ENCODE measurements at places on chromosomes 2 and 18.
A peak's percentile ranks its signal among the peaks of the same experiment; 100 is the strongest.

DNA sequence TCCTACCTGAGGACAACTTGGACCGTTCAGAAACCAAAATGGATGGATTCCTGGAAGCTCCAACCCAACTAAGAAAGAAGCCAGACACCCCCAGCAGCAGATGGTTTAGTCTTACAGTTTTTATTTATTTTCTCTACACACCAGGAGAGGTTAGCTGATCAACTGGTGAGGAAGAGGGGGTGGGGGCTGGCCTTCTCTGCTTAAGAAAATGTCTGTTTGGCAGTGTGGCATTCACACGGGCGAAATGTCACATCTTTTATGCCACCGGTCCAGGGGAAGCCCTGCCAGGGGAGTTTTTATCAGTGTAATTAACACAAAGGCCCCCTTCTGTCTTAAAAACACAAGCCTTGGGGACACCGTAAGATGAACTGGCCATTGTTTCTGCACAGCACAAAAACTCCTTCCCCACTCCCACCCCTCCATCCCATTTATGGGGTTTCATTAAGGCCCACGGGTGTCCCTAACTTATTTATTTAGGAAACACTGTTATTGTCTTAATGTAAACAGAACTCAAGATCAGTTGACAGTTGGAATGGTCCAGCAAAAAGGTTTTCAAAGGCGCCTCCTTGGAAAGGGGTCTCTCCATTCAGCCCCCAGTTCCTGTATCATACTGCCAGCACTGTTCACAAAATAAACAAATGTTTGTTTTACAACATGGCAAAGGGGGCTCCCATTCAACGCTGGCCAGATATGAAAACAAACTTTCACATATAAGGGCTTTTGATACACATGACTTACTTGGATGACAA is 217.0 kb downstream of the C1D start:
- DNase-seq, result no peak

GRCh38 chr2:71799013-71799575 is 345.7 kb downstream of the DYSF start:
- DNase-seq, result no peak

DNA sequence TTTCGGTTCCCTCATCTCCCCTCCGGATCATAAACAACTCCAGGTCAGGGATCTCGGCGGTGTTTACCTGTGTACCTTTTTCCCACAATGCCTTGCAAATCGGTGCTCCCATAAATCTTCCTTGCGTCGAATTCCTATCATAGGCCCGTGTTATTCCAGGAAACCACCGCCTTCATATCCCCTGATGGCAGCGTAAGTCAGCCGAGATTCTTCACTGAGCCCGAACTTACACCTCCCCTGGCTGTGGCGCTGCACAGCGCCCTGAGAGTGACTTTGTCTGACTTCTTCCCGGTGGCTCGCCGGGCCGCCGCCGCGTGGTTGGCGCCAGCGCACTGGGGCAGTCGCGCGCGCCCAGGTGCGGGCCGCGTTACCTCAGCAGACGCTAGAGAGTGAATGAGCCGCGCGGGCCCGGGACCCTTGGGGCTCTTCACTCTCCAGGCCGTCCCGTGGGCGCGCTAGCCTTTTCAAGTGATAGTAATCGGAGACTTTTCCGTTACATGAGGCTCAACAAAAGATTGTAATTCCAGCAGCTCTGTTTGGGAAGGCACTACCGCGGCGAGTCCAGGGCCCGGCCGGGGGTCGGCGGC is 101.6 kb downstream of the SPTBN1 start:
- DNase-seq, result peak; percentile 45

DNA sequence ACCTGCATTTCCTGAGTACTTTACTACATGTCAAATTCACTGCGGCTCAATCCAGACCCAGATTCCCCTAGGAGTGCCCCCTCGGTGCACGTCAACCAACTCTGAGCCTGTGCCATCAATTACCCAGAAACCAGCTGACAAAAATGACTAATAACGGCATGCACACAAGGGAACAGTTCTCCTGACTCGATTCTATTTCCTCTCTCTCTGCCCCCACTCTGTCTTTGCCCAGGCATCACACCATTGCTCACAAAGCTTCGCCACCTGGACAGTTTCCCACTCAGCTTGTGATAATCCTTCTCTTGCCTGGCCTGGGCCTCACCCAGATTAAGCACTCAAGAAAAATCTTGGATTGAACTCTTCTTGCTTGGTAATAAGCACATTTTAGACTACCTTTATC is 115.3 kb upstream of the NDUFV2 start:
- no peak for DNase-seq

- no peak for DNase-seq
Measured at GRCh38 chr2:237039301-237040031, 46.2 kb upstream of the COPS8 start.

GRCh38 chr2:36330473-36331395 is 24.8 kb upstream of the CRIM1 start:
- DNase-seq, result no peak

GRCh38 chr2:222955008-222955407 is 94.2 kb downstream of the ACSL3 start:
- no peak for DNase-seq

- no peak for DNase-seq
Measured at GRCh38 chr18:61865466-61866175, 27.2 kb downstream of the RNF152 start.

DNA sequence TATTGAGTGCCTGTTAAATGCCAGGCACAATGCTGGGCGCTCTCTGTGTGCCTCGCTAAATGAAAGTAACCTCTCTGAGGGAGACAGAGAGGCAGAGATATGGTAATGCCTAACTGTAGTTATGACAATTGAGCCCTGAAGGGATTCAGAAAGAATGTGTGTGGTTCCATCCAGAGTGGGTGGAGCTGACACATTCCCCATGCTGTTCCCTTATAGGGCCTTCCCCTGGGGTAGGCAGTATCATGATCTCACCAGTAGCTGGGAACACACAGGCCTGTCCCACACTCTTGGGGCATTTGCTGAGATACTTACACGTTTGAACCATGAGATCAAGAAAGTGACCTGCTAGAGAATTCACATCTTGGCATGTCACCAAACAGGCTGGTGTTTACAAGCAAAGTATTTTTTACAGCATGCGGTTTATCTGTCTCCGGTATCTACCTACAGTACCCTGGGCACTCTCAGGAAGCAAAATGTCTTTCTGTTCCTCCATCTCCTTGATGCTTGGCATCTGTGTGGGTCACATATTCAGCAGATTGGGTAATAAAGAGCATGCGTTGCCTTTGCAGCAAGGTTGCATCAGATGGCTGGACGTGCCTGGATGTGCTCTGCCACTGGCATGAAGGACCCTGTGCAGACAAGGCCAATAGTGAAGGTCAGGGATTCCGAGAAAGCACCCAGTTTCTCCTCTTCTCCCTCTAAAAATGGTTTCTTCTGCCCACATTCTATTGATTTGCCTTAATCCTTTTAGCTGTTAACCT is 9.4 kb downstream of the CTIF start:
- no peak for DNase-seq

DNA sequence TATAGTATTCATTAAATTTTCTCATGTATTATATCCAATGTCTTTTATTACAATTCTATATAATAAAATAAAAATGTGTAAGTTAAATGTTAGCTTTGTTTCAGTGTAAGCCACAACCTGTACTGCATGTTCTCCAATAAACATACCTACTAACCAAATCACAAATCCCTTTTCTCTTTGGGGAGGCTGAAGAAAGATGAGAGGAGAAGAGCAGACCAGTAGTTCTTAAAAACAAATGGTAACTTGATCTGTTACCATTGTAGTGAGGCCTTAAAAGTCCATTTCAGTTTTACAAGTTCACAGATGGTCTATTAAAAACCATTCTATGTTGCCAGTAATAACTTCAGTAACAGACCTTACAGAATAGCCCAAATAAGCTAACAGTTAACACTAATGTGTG is 100.5 kb downstream of the SOS1 start:
- DNase-seq, result no peak

DNA sequence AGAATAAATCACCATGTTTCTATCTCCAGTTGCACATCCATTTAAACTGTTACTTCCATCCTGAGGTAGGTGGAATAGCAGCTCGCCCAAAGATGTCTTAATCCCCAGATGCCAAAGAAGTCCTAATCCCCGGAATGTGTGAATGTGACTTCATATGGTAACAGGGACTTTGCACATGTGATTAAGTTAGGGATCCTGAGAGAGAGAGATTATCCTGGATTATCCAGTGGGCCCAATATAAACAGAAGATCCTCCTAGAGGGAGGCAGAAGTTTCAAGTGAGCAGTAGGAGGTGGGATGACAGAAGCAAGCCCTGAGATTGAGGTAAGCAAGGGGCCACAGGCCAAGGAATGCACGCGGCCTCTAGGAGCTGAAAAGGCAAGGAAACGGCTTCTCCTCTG is 19.8 kb downstream of the CREG2 start:
- DNase-seq, result no peak

GRCh38 chr18:75220551-75221355 is 10.2 kb downstream of the TSHZ1 start:
- DNase-seq, result no peak

- no peak for DNase-seq
Measured at GRCh38 chr2:179622112-179622511, 239.3 kb downstream of the ZNF385B start.

GRCh38 chr2:151024696-151025251 is 236.9 kb downstream of the RBM43 start:
- DNase-seq, result no peak

GRCh38 chr2:18396329-18397010 is 164.0 kb downstream of the RDH14 start:
- DNase-seq, result no peak
